ENCODE measurements at places on chromosomes 11 and 22. TPM values are rescaled to one million over a fixed set of nuclear protein-coding genes. Genes with fewer than 3 reads are reported as not detected.

- DNase-seq = no peak
- H3K27ac ChIP-seq = no peak overlapping the region
- peaks cover 19% of the 10 kb centered on the region for H3K4me1 ChIP-seq
- H3K4me3 ChIP-seq = peak overlapping the region; percentile 74
- H3K36me3 ChIP-seq = no peaks in the 10 kb centered on the region
These were observed 587 bp downstream of the ESAM start for GRCh38 chr11:124761301-124762104.

DNA sequence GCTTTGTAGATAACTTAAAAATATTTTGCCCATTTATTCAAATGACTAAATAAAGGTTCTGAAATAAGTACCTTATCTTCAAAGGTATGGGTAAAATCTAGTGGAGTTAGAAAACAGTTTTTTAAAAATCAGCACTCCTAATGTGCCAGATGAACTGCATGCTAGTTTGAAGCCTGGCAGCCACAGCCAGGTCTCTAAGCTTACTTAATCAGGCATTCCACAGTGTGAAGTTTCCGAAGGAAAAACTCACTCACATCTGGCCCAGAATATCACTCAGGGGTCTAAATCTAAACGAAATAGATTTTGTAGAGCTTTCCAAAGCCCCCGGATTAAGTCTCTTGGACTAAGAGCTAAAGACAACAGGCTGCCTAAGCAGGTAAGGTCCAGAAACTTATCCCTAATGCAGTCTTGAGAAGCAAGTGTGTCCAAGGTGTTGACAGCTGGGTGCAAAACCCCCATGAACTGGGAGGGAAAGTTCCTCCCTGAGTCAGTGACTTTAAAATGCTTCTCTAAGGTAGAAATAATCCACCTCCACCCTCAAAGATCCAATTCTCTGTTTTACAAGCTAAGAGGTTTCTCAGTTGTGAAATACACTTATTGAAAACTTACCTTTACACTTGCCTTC lies 157.6 kb downstream of the FCHSD2 start:
- DNase-seq = no peak
- H3K27me3 ChIP-seq = no peaks in the 10 kb centered on the region
- H3K27ac ChIP-seq = no peak overlapping the region
- H3K4me3 ChIP-seq = no peak overlapping the region
- H3K4me1 ChIP-seq = peaks cover 6% of the 10 kb centered on the region

GRCh38 chr11:27319072-27319471 lies 43.9 kb downstream of the CCDC34 start:
- no peaks in the 10 kb centered on the region for H3K36me3 ChIP-seq
- no peak overlapping the region for H3K4me3 ChIP-seq
- H3K4me1 ChIP-seq = peaks cover 14% of the 10 kb centered on the region
- DNase-seq = no peak
- peaks cover 10% of the 10 kb centered on the region for H3K27me3 ChIP-seq
- no peak overlapping the region for H3K27ac ChIP-seq

GRCh38 chr22:50323900-50324299 lies 2.9 kb downstream of the DENND6B start:
- H3K4me3 ChIP-seq = no peak overlapping the region
- no peak for DNase-seq
- peaks cover 3% of the 10 kb centered on the region for H3K27me3 ChIP-seq

DBX1 gene
- not detected for total RNA-seq
